Neural crest cell (in vitro differentiated cells): ENCODE measurements at places on chromosomes 7 and 10. TPM values are rescaled to one million over a fixed set of nuclear protein-coding genes. Genes with fewer than 3 reads are reported as not detected.

The ABCF2 gene
- 67.0 and 68.2 TPM in 2 replicates for total RNA-seq

The HSPA12A gene
- total RNA-seq, result 7.4 and 7.6 TPM in 2 replicates

DNA sequence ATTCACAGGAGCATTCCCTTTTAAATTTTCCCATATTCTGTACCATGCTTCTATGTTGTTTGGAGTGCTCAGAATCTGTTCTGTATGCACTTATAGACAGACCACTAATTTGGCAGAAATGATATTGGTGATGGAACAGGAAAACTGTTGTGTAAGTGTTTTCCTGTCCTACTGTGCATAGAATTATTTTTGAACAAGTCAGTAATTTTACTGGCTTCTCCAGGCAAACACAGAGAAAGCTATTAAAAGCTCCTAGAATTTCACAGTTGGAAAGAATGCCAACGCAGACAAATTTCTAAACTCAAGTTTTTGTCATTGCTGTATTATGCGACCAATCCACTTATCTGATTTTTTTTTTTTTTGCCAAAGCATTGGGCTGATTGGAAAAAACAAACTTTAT lies 55.7 kb downstream of the ANKMY2 start:
- H3K4me1 ChIP-seq, result no peaks in the 10 kb centered on the region
- DNase-seq, result no peak
- H3K36me3 ChIP-seq, result peaks cover 2% of the 10 kb centered on the region
- H3K27ac ChIP-seq, result no peak overlapping the region

The OPN1SW gene
- total RNA-seq, result not detected in 2 replicates
